ENCODE measurements at places on chromosomes 6 and 20. TPM values are rescaled to one million over a fixed set of nuclear protein-coding genes. Genes with fewer than 3 reads are reported as not detected.
A peak's percentile ranks its signal among the peaks of the same experiment; 100 is the strongest.

- DNase-seq, result no peak
These were observed 7.4 kb downstream of the PDE7B start for GRCh38 chr6:135858931-135859330.

Gene THBS2
- 10.7 TPM for total RNA-seq

- no peak for DNase-seq
These were observed 60.7 kb downstream of the TNFAIP3 start for GRCh38 chr6:137927777-137928218.

DNA sequence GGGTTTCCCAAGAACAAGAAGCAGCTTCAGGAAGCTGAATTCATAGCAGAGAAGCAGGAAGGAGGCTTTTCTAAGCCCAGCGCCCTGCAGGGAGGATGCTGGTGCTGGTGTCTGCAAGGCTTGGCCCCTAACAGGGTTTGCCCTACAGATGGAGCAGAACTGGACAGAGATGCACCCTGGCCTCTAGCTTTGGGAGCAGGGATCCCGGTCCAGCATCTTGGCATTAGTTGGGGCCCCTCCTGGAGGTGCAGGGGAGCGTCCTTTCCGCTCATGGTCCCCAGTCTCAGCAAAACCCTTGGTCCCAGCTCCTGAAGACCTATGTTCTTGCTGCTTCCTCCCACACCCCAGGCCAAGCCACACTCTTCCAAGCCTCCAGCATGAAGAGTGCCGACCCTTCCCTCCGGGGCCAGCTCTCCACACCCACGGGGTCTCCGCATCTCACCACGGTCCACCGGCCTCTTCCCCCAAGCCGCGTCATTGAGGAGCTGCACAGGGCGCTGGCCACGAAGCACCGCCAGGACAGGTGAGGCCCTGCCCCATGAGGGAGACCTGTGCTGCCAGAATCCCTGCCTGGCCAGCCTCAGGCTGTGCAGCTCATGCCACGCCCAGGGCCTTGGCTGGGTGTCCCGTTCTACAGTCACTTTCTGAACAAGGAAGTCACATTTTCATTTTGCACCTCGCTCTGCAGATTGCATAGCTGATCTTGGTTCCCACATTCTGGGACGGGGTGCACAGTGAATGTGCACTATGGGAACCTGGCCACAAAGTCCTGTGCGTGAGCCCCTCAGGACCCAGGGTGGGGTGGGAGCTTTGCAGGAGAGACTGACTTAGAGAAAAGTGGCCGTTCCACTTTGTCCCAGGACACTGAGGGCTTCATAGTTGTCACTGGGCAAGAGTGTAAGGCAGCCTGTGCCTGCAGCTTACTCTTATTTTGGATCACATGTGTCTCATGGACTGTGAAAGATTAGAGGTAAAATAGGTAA is 160.2 kb downstream of the SYCP2 start:
- DNase-seq, result no peak

Gene TAF4
- total RNA-seq, result 11.2 TPM

DNA sequence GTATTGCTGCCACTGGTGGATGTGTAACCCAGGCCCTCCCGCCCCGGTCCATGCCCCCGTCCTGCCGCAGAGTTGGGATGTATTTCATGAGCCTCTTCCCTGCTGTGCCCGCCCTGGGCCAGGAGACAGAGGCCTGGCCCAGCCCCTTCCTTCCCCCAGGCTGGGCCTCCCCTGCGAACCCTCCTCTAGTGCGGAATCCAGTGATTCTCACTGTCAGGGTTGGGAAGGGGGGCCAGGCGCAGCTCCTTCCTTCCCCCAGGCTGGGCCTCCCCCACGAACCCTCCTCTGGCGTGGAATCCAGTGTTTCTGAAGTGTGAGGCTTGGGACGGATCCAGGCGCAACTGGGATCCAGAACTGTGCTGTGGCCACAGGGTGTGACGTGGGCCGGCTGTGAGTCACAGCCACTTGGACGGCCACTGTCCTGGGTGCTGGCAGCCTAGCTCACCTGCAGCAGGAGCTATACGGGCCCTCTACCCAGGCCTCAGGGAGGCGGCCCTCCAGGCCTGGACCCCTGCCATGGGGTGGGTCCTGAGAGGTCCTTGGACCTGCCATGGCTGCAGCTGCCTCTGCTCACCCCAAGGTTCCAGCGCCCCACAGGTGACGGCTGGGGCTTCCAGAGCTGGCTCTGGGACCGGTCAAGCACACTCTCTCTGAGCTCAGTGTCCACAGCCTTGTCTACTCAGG is 28.3 kb downstream of the COL20A1 start:
- DNase-seq, result peak; percentile 86

Gene CAGE1
- not detected for total RNA-seq

GRCh38 chr6:143970456-143971218 is 37.4 kb downstream of the PLAGL1 start:
- DNase-seq, result no peak

Gene GLP1R
- 11.6 TPM for total RNA-seq

DNA sequence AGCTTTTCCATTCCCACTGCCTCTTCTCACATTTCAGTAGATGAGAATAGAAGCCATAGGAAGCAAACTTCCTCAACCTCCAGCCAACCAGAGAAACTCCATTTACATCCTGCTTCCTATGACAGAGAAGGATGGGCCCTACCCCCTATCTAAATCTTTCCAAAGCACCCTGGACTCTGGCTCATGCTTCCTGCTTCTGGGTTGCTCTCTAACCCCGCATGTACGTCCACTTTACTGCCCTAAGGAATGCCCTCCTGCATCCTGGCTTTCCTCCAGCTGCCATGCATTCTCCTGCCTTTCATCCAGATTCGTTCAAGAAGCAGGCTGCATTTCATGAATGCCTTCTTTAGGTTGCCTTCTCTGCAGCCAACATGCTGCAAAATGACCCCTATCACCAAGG is 91.9 kb downstream of the FAM217A start:
- DNase-seq, result no peak

- no peak for DNase-seq
These were observed 140.9 kb downstream of the THBS2 start for GRCh38 chr6:169112483-169113320.

Gene MICAL1
- total RNA-seq, result 7.5 TPM

Gene CCN5
- total RNA-seq, result 19.5 TPM

DNA sequence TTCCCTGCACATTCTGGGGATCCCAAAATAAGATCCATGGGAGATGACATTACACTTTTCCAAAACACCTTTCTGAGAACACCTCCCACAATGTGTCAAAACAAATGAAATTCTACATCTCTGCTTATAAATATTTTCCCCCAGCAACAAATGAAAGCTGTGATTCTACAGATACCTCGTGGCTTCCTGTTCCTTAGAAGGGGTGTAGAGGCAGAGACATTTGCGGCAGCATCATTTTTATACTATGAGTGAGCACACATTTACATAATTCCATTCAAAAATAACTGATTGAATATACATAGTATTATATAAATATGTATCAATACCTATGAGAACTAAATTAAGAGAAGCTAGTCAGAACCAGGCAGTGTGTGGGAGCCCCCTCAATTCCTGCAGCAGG is 213.9 kb upstream of the JARID2 start:
- DNase-seq, result no peak

Measured in left ventricle myocardium superior (tissue), 1 donor.